ENCODE measurements at places on chromosomes 3 and 15. TPM values are rescaled to one million over a fixed set of nuclear protein-coding genes. Genes with fewer than 3 reads are reported as not detected.

Gene LMAN1L
- total RNA-seq: not detected

Gene POLR2M
- total RNA-seq: 60.6 TPM

Gene ITIH1
- total RNA-seq: not detected

Gene ZBTB47
- total RNA-seq: 31.8 TPM

Gene XCR1
- not detected for total RNA-seq

Gene NMB
- 2.1 TPM for total RNA-seq

Gene PTH1R
- not detected for total RNA-seq

Gene DTX3L
- total RNA-seq: 8.6 TPM

Gene RSL24D1
- total RNA-seq: 74.8 TPM

Gene ZNF662
- total RNA-seq: 1.1 TPM

Gene PCNP
- total RNA-seq: 99.2 TPM

Gene RBP2
- total RNA-seq: not detected

Gene SCG5
- total RNA-seq: 30.9 TPM

Gene DISP2
- total RNA-seq: 0.30 TPM

Gene ISLR
- total RNA-seq: 5.3 TPM

Gene FANCD2
- 3.0 TPM for total RNA-seq

Gene GSK3B
- total RNA-seq: 64.5 TPM

Gene HIGD2B
- total RNA-seq: not detected

Gene GNB4
- 69.8 TPM for total RNA-seq

Gene MESP2
- 0.30 TPM for total RNA-seq

Gene CFAP161
- total RNA-seq: not detected

Gene IL12A
- 0.89 TPM for total RNA-seq

Gene SST
- not detected for total RNA-seq
